ENCODE measurements at places on chromosomes 5 and 9.

DNA sequence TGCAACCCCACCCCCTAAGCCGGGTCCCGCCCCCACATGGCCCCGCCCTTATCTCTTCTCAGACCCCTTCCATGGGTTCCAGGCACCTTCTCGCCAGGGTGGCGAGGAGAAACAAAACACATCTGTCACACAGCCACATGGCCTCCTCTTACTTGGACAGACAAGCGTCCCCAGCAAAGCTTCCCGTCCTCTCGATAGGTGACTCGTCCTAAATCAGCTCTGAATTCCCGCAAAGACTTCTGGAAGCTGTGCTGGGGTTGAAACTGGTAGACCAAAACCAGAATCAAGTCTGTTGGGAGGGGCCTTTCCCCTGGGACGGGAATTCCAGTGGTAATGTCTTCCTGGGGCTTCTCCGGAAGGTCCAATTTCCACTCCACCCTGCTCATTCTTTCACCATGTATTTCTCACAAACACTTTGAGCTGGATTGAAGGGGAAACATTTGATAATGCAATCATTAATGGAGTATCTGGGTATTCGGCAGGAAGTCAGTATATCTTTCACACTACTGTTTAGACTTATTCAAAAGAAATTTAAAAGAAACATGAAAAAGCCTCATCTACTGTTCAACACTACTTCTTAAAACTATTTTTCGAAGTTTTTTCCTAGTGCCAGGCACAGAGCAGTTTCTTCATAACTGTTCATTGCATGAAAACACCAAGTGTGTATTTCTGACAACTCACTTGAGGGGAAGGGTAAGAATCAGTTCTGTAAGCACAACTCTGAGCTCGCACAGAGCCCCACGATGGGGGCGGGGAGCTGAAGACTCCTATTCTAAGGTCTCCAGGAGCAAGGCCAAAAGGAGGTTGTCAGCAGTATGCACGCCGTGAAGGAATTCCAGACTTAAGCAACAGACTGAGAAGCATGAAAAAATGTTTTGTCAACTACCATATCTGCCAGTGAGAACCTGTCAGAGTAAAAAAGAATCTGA, 644 bp upstream of the CTNNAL1 start:
- peak; percentile 76 for DNase-seq

DNA sequence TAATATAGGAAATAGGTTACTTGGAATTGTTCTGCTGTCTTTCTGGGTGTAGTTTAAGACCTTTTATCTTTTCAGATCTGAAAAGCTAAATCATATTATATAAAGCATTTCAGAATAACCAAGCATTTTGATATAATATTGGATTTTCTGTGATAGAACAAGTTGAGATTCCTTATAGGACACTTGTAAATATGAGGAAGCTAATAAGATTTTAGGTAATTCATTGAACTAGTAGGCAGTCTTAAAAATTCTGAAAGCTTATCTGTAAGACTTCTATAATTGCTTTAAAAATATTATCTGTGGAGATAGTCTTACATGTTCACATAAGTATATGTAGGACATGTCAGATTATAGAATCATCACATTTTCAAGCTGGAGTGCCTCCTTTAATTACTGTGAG, 102.8 kb downstream of the SMIM15 start:
- DNase-seq: no peak

DNA sequence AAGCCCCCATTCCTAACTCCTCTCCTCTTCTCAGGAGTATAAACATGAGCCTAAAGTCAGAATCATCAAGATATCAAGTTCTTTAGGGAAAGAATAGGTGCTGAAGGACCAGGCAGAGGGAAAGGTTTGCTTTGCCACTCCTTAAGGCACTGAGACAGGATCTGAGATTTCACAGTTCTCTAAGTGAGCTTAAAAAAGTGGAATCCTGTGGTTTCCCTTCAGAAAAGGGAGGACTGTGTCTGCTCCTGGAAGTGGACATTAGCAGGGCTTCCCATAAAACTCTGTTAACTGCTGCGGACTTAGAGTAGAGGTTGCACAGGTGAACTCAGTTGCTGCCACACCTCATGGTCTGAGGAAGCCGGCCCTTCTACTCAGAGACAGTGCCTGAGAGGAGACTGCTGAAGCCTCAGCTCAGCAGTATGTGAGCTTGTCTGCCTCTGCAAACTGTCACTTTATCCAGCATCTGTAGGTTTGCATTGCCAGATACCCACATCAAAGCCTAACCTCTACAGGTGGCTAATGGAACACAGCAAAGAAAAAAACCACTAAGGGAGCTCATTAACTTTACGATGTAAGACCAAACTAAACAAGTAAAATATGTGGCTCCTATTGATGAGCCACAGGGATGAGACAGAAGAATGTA, 42.9 kb downstream of the RIC1 start:
- peak; percentile 22 for DNase-seq

GRCh38 chr5:55205001-55205400, 22.1 kb downstream of the MCIDAS start:
- DNase-seq: no peak

- no peak for DNase-seq
Measured at GRCh38 chr5:76196886-76197489, 113.8 kb downstream of the SV2C start.

DNA sequence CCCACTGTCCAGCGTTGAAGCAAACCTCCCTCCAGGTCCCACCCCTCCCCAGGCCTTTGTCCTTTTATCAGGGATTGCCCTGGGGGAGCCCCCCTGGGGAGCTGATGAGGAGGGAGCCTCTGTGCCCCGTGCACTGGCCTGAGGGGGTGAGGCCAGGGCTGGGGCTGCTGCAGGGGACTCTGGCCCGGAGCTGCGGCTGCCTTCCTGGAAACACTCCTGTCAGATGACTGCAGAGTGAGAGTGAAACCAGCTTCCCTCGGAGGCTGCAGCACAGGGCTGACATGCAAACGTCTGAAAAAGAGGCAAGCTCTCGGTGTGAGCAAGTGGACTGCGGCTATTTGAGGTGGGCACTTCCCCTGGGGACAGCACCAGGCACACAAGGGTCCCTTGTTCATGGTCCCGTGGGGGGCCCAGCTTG, 4.6 kb upstream of the TRAF2 start:
- no peak for DNase-seq

GRCh38 chr5:127223256-127223974, 67.2 kb upstream of the MEGF10 start:
- no peak for DNase-seq

DNA sequence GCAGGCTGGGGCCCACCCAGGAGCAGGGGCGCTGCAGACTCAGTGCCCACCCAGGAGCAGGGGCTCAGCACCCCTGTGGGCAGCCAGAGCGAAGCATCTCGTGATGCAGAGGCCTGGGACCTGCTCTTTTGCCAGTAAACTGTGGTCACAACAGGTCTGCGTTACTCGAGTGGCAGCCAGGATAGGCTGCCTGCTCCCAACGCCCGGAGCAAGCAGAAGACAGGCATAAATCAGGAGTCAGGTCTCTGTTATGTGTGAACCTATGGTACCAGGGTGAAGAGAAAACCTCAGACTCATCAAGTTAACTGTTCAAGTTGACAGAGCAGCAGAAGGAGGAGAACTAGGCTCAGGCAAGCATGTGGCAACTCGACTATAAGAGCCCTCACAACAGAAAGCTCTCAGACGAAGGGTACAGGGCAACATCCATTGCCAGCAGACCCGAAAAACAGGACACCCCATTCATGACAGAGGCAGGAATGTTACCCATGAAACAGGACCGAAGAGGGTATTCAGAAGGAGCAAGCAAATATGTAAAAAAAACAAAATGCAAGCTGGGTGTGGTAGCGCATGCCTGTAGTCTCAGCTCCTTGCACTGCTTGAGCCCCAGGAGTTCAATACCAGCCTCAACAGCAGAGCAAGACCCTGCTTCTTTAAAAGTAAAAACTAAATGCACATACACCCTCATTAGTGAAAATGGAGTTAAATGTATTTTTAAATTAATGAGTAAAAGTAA, 71.7 kb downstream of the GOLPH3 start:
- DNase-seq: no peak

DNA sequence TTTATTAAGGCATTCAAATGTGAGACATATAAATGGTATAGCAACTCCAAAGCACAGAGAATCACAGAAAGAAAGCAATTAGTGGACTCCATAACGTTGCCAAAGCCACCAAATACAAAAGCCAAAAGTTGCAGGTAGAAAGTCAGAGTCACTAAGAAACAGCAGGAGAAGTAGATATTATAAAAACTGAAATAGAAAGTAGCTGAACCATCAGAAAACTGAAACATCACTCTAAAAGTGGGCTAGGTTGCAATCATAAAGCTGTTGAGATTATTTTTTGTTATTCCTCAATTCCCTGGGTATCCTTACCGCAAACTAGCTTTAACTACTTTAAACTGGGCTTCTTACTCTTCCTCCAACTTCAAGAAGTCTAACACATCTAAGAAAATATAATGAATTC, 108.1 kb upstream of the ARRDC3 start:
- DNase-seq: no peak

GRCh38 chr5:160399402-160400353, at the start of gene FAM200C:
FAM200C (minus strand) TSS chr5:160400054; CDS start chr5:160395490, 4,564 bp downstream.
- DNase-seq: peak; percentile 97

DNA sequence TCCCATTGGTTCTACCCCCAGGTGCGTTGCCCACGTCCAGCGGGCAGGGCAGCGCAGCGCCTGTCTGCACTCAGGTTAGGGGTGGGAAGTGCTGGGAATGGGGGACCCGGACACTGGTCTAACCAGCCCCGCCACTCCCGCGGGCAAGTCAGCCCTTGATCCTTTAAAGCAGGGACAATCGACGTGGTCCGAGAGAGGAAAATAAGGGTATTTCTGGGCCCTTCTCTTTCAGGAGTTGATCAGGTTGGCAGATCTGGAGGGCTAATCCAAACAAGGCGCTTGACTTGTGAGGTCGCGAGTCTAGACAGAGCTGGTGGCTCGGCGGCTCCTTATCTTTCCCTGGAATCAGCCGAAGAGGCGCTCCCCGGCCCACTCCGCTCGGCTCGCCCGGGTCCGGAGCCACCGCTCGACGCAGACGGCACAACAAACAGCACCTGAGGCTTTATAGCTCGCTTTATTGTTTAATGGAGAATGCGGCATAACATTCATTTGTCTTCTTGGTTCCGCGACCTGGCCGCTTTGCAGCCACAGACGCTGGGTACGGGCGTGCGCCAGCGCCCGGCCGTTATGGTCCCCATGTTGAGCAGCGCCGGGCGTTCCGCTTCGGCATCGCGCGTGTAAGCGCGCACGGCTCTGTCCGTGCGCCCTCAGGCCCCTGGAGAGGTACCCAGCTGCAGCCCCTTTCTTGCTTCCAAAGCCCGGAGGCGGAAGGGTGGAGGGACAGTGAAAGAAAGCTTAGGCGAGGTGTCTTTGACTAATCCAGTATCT, 15.8 kb downstream of the ISL1 start:
- DNase-seq: no peak

GRCh38 chr9:99866398-99866797, 40.1 kb upstream of the STX17 start:
- no peak for DNase-seq

- DNase-seq: no peak
Measured at GRCh38 chr9:121968056-121968455, 125.1 kb downstream of the TTLL11 start.

DNA sequence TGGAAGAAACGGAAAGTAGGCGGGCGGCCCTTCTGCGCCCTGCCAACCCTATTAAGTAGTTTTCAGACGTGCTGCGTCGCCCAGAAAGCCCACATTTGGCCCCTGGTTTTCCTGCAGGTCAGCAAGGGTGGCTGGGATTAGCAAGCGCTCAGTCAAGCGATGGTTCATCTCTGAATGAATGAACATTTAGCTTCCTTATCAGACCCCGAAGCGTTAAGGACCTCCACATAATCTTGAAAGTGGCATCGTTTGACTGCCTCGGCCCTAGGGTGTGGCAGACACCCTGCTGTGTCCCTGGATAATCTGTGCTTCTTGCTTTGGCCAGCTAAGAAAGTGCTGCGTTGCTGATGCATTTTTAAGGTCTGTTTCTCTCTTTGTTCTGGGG, 684 bp downstream of the TOR1B start:
- DNase-seq: no peak
